ENCODE measurements at places on chromosomes 3 and 15. TPM values are rescaled to one million over a fixed set of nuclear protein-coding genes. Genes with fewer than 3 reads are reported as not detected.

The GOLGA6L10 gene
- 0.93 TPM for total RNA-seq

The IDH2 gene
- 38.2 TPM for total RNA-seq

The IL12A gene
- 0.93 TPM for total RNA-seq

The MESP1 gene
- total RNA-seq = not detected

The SLC12A6 gene
- total RNA-seq = 58.7 TPM

The STAC gene
- not detected for total RNA-seq

The ST8SIA2 gene
- not detected for total RNA-seq

The MESP2 gene
- total RNA-seq = not detected

The SLC28A2 gene
- total RNA-seq = not detected

The ACKR4 gene
- 0.17 TPM for total RNA-seq

The SLC9C1 gene
- total RNA-seq = not detected

The PRTG gene
- total RNA-seq = not detected

The TRA2B gene
- total RNA-seq = 585 TPM

The AMIGO3 gene
- total RNA-seq = 1.3 TPM

The OR5K3 gene
- not detected for total RNA-seq

The QTRT2 gene
- total RNA-seq = 27.0 TPM

The EIF2A gene
- 122 TPM for total RNA-seq

The ARNT2 gene
- total RNA-seq = not detected

The SYNPR gene
- total RNA-seq = not detected

The CFAP100 gene
- total RNA-seq = not detected

The ROBO2 gene
- not detected for total RNA-seq

The FES gene
- total RNA-seq = 5.5 TPM

The ENTPD3 gene
- not detected for total RNA-seq

The PROS1 gene
- total RNA-seq = not detected

The COL6A6 gene
- total RNA-seq = not detected

The NAALADL2 gene
- 0.30 TPM for total RNA-seq

The RTF1 gene
- 29.9 TPM for total RNA-seq

The TMEM207 gene
- total RNA-seq = not detected

The FBXW12 gene
- total RNA-seq = not detected

The P2RY1 gene
- 0.17 TPM for total RNA-seq

The LHFPL4 gene
- total RNA-seq = not detected

The TIMP4 gene
- not detected for total RNA-seq

The NCEH1 gene
- total RNA-seq = 0.50 TPM

The ARGFX gene
- total RNA-seq = not detected

The GOLGA8N gene
- 4.3 TPM for total RNA-seq

The IL5RA gene
- total RNA-seq = 0.59 TPM

The UCN2 gene
- not detected for total RNA-seq

The GLCE gene
- total RNA-seq = 3.2 TPM

The GUCA1C gene
- total RNA-seq = not detected

The SATB1 gene
- 393 TPM for total RNA-seq

The IL17RD gene
- not detected for total RNA-seq

The CKMT1A gene
- total RNA-seq = not detected

The TPRG1 gene
- total RNA-seq = 2.1 TPM

The TNNC1 gene
- total RNA-seq = 6.6 TPM

Measured in CD4-positive, alpha-beta T cell (primary cell).